ENCODE measurements at places on chromosomes 12 and 14.

- DNase-seq = no peak
- H3K36me3 ChIP-seq = no peaks in the 10 kb centered on the region
These were observed 92.8 kb downstream of the PRMT8 start for GRCh38 chr12:3583656-3584334.

- H3K27ac ChIP-seq = no peak overlapping the region
- H3K36me3 ChIP-seq = no peaks in the 10 kb centered on the region
- peaks cover 21% of the 10 kb centered on the region for H3K27me3 ChIP-seq
- H3K4me1 ChIP-seq = peaks cover 8% of the 10 kb centered on the region
- DNase-seq = no peak
- no peak overlapping the region for H3K4me3 ChIP-seq
These were observed 5.1 kb downstream of the KRT85 start for GRCh38 chr12:52362118-52362726.

DNA sequence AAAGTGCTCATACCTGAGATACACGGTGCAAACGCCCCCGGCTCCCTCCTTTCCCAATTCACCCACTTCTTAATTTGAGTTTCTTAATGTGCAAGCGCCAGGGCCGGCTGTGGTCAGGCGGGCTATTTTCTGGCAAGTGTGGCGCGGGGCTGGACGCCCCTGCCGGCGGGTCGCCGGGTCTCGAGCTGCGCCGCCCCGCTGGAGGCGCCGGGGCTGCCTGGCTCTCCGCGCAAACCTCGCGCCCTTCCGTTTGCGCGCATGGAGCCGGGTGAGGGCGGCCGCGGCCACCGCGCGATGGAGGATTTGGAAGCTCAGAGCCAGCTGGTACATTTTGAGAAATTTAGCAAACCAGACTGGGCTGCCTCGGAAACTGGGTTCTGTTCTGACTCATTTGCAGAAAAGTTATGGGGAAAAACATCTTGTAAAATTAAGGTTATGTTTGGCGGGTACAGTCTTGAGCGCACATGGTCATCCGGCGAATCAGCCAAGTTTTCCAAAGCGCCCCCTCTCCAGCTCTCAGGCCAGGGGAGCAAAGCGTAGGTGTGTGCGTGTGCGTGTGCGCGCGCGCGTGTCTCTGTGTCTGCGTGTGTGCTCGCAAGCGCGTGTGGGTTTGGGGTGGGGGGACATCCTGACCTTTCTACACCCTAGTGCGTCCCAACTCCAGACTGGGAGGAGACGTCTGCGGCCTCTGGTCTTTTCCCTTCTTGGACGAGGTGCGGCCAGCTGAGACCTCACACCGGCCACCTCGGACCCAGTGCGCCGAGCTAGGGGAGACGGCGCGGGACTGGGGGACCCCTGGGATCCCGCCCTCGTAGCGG, 6.5 kb upstream of the OTX2 start:
- no peaks in the 10 kb centered on the region for H3K36me3 ChIP-seq
- peaks cover 95% of the 10 kb centered on the region for H3K27me3 ChIP-seq
- H3K4me1 ChIP-seq = peaks cover 4% of the 10 kb centered on the region
- H3K4me3 ChIP-seq = no peak overlapping the region
- no peak overlapping the region for H3K27ac ChIP-seq
- no peak for DNase-seq

DNA sequence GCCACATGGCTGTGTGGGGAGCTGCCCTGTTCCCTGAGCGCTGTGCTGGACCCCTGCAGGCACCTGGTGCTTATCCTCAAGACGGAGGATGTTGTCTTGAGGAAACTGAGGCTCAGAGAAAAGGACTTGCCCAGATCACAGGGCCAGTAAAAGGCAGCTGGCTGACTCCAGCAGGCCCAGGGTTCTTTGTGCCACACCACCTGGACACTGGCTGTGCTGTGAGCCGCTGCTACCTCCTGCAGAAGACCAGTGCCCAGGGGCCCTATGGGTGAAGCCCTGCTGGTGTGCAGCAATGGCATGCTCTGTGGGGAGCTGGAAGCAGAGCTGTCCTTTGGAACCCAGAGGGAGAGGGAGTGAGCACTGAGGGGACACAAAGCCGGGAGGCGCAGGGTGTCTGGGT, 75.9 kb downstream of the DDX51 start:
- H3K4me3 ChIP-seq = no peak overlapping the region
- H3K4me1 ChIP-seq = no peaks in the 10 kb centered on the region
- H3K36me3 ChIP-seq = peaks cover 27% of the 10 kb centered on the region
- H3K27ac ChIP-seq = no peak overlapping the region

DNA sequence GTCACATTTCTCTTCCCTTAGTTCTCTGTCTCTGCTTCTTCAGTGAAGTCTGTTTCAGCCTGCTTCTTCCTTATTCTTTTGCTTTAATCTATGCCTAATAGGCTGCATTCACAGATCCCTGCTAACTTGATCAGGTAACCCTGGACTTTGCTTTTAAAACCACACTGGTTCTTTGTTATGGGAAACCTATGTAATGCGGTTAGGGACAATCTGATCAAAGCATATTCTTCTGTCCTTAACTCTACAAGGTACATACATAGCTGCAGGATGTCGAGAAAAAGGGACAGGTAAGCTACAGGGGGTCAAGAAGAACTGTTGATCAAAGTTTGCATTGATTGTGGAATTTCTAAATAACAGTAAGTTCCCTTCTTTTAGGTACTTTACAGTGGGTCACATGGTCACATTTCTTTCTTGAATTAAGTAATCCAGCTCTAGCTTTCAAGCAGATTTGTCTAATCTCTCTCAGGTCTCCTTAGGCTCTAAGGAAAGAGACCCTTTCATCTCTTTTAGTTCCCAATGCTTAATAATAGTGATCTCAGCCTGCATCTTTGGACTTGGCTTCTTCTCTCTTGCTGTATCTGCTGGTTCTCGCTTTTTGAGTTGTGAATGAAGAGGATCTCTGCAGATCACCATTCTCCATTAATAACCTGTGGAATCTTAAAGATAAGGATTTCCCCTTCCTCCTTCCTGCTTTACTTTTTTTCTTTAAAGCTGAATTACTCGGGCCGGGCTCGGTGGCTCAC, 3.8 kb downstream of the COPZ1 start:
- no peaks in the 10 kb centered on the region for H3K27me3 ChIP-seq
- peak overlapping the region; percentile 91 for H3K27ac ChIP-seq

DNA sequence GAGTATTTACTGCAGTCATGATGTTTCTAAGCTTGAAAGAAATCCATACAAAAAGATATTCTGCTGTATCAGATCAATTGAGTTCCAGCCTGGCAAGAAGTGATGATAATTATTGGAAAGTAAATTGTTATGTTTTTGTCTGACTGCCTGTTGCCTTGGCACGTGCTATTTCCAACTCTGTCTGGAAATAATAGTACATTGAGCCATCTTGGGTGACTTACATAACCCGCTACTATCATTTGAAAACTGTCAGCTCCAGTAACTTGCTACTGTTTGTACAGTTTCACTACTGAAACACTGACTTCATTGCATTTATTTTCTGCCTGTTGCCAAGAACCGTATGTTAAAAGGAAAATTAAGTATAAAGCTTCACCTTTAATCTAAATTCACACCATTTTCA, 318.6 kb downstream of the ITPR2 start:
- no peak overlapping the region for H3K27ac ChIP-seq
- H3K27me3 ChIP-seq = no peaks in the 10 kb centered on the region
- H3K4me3 ChIP-seq = no peak overlapping the region
- peaks cover 3% of the 10 kb centered on the region for H3K4me1 ChIP-seq
- no peak for DNase-seq
- H3K36me3 ChIP-seq = peaks cover 10% of the 10 kb centered on the region

- peaks cover 16% of the 10 kb centered on the region for H3K4me1 ChIP-seq
- H3K27ac ChIP-seq = no peak overlapping the region
- H3K4me3 ChIP-seq = no peak overlapping the region
These were observed 27.3 kb downstream of the SPTLC2 start for GRCh38 chr14:77589099-77589498.

GRCh38 chr12:25119020-25119419, 75.9 kb downstream of the DNAI7 start:
- no peak overlapping the region for H3K27ac ChIP-seq
- no peak overlapping the region for H3K4me3 ChIP-seq
- no peaks in the 10 kb centered on the region for H3K27me3 ChIP-seq
- no peak for DNase-seq

- peaks cover 2% of the 10 kb centered on the region for H3K4me1 ChIP-seq
- H3K27ac ChIP-seq = no peak overlapping the region
- H3K4me3 ChIP-seq = no peak overlapping the region
- H3K27me3 ChIP-seq = peaks cover 55% of the 10 kb centered on the region
These were observed 236.8 kb downstream of the GRIN2B start for GRCh38 chr12:13744561-13744960.

- no peak for DNase-seq
- peaks cover 28% of the 10 kb centered on the region for H3K4me1 ChIP-seq
- peaks cover 72% of the 10 kb centered on the region for H3K27me3 ChIP-seq
- H3K4me3 ChIP-seq = no peak overlapping the region
- no peak overlapping the region for H3K27ac ChIP-seq
- no peaks in the 10 kb centered on the region for H3K36me3 ChIP-seq
These were observed 56.1 kb upstream of the FBRSL1 start for GRCh38 chr12:132433641-132434395.

DNA sequence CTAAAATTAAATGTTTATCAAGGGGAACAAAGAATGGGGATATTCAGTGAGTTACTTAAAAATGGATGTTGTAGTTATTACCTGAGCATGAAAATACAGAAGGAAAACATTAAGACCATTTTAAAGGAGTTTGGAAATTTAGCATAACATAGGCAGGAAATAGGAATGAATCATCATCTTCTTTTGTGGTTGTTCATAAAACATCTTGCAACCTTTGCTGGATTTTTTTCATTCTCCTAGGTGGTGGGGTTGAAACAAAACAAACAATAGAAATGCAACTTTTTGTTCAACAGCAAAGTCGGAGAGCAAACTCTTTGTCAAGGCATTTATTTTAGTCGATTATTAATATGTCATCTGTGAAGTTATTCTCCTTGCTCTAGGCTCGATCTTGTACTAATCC, 275.1 kb downstream of the IPO8 start:
- DNase-seq = no peak
- no peaks in the 10 kb centered on the region for H3K4me1 ChIP-seq
- H3K36me3 ChIP-seq = no peaks in the 10 kb centered on the region
- H3K27ac ChIP-seq = no peak overlapping the region

GRCh38 chr14:88868558-88869159, 44.2 kb downstream of the TTC8 start:
- no peaks in the 10 kb centered on the region for H3K27me3 ChIP-seq
- H3K36me3 ChIP-seq = peaks cover 15% of the 10 kb centered on the region
- no peak for DNase-seq

DNA sequence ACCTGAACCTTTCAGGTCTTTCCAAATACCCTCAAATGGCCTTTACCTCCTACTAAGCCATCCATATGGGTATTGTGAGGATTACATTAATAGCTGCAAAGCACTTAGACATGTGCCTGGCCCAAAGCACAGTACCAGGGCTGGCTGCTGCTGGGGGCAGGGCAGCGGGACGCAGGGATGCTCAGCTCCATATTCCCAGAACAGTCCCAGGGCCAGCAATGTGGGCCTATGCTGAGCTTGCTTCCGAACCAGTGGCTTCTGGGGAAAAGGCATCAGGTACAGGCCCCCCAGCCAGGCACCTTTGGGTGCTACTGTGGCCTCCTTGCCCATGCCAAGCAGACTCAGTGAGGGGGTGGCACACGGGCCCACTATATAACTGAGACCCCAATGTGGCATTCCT, 10.4 kb downstream of the ACTN1 start:
- H3K27me3 ChIP-seq = no peaks in the 10 kb centered on the region
- DNase-seq = no peak
- peak overlapping the region; percentile 94 for H3K27ac ChIP-seq
- peaks cover 62% of the 10 kb centered on the region for H3K4me1 ChIP-seq

- peaks cover 11% of the 10 kb centered on the region for H3K4me1 ChIP-seq
- no peak within 1 kb of the TSS for H3K4me3 ChIP-seq
- H3K27me3 ChIP-seq = peaks cover 2% of the 10 kb centered on the region
- H3K27ac ChIP-seq = no peak within 1 kb of the TSS
These were observed at the start of gene GDF3 for GRCh38 chr12:7695566-7696197. GDF3 (minus strand) TSS chr12:7695775; CDS start chr12:7695728, 47 bp downstream.

DNA sequence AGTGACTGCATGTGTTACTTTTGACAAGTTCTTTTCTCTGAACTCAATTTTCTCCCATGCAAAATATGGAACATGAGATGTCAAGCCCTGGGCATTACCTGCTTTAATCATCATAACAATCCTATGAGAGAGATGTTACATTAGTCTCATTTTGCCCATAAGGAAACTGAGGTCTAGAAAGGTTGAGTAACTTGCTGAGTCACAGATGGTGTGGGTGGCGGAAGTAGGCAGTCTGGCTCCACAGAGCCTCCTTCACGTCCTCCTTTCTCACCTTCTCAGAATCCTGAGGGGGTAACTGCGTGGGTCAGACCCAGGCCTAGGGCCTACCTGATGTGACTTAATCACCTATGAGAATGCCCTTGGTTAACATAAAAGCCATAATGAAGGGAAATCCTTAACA, 50.7 kb downstream of the TMTC1 start:
- peaks cover 28% of the 10 kb centered on the region for H3K4me1 ChIP-seq
- DNase-seq = no peak
- no peak overlapping the region for H3K4me3 ChIP-seq
- no peaks in the 10 kb centered on the region for H3K27me3 ChIP-seq

DNA sequence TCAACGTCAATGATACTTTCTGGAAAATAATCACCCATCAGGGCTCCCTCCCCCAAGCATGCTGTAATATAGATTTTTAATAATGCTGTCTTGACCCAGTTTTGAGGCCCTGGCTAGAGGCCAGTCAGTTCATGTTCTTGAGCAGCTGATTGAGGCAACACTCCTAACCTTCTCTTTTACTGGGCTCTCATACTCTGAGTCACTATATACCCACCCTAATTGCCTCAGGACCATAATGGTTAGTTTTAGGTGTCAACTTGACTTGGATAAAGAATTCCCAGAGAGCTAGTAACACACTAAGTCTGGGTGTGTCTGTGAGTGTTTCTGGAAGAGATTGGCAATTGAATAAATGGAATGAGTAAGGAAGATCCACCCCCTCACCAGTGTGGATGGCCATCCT, 527.0 kb upstream of the ATP2B1 start:
- no peak overlapping the region for H3K4me3 ChIP-seq
- peaks cover 2% of the 10 kb centered on the region for H3K36me3 ChIP-seq
- H3K27me3 ChIP-seq = no peaks in the 10 kb centered on the region

GRCh38 chr12:93677195-93678064, at the start of gene CRADD:
CRADD (plus strand) TSS chr12:93677375.
- H3K27me3 ChIP-seq = no peaks in the 10 kb centered on the region
- DNase-seq = peak; percentile 43
- peaks cover 23% of the 10 kb centered on the region for H3K4me1 ChIP-seq
- peak within 1 kb of the TSS; percentile 100 for H3K27ac ChIP-seq
- no peaks in the 10 kb centered on the region for H3K36me3 ChIP-seq

- no peak for DNase-seq
- H3K4me1 ChIP-seq = no peaks in the 10 kb centered on the region
- no peak overlapping the region for H3K27ac ChIP-seq
- no peak overlapping the region for H3K4me3 ChIP-seq
- no peaks in the 10 kb centered on the region for H3K27me3 ChIP-seq
These were observed 37.7 kb downstream of the KCNMB4 start for GRCh38 chr12:70403826-70404225.

- H3K4me1 ChIP-seq = no peaks in the 10 kb centered on the region
- H3K36me3 ChIP-seq = peaks cover 43% of the 10 kb centered on the region
- no peak for DNase-seq
- no peaks in the 10 kb centered on the region for H3K27me3 ChIP-seq
These were observed 25.8 kb upstream of the RAB35 start for GRCh38 chr12:120142231-120142877.
